ENCODE measurements at places on chromosomes 7 and 10. TPM values are rescaled to one million over a fixed set of nuclear protein-coding genes. Genes with fewer than 3 reads are reported as not detected.

Gene CRHR2
- total RNA-seq, result 0.02 TPM

Gene AVPI1
- 124 TPM for total RNA-seq

Gene RPA3
- 96.9 TPM for total RNA-seq

Gene CYREN
- 90.6 TPM for total RNA-seq

Gene RASA4B
- total RNA-seq, result 1.8 TPM

Gene ATG9B
- 0.71 TPM for total RNA-seq

Gene SLC25A13
- 39.9 TPM for total RNA-seq

Gene PHYH
- 32.0 TPM for total RNA-seq

Gene CARD11
- 1.8 TPM for total RNA-seq

Gene TDRD1
- not detected for total RNA-seq

Gene EPO
- total RNA-seq, result not detected

Gene IQUB
- total RNA-seq, result 0.06 TPM

Gene MRLN
- not detected for total RNA-seq

Gene TMEM273
- total RNA-seq, result not detected

Data from A549 treated with AZD2906 at 1 μM for 4 hours (cell line).